ENCODE measurements at places on chromosomes 1 and 21.
A peak's percentile ranks its signal among the peaks of the same experiment; 100 is the strongest.

GRCh38 chr1:198054510-198054909 lies 102.3 kb upstream of the NEK7 start:
- H3K27me3 ChIP-seq: no peaks in the 10 kb centered on the region
- no peaks in the 10 kb centered on the region for H3K4me1 ChIP-seq
- H3K27ac ChIP-seq: no peak overlapping the region
- DNase-seq: no peak
- H3K36me3 ChIP-seq: no peaks in the 10 kb centered on the region

- H3K36me3 ChIP-seq: no peaks in the 10 kb centered on the region
- DNase-seq: no peak
- no peak overlapping the region for H3K4me3 ChIP-seq
- H3K4me1 ChIP-seq: peaks cover 22% of the 10 kb centered on the region
- peaks cover 15% of the 10 kb centered on the region for H3K27me3 ChIP-seq
- no peak overlapping the region for H3K27ac ChIP-seq
These were observed 3.5 kb upstream of the TTC22 start for GRCh38 chr1:54804471-54805132.

DNA sequence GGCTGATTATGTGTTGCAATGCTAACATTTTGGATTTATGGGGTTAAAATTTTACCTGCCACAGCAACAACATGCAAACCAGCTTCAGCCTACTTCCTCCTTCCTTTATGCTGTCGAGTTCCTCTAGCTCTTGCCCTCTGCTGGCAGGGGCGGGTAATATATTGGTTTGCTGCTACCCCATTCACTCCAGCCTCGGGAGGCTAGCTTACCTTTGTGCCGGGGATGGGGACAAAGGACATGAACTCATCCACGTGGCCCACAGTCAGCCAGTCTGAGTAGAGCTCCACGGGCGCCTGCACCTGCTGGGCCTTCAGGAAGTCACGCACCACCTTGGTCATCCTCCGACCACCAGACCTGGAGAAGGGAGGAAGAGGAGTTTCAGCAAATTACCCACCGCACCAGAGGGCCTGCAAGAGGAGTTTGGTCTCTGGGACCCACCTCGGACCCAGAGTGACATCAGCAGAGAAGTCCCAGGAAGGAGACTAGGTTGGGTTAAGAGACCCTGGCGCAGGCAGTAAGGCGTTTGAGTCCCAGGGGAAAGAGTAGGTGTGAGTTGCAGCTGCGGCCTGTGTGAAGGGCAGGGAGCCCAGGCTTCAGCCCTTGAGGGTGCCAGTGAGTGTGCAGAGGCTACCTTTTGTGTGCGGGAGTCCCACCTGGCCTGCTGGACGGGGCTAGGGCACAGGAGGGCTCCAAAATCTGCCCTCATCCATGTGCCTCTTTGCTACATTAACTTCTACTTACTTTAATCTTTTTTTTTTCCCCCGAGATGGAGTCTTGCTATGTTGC lies 21.8 kb upstream of the SDHB start:
- no peak overlapping the region for H3K27ac ChIP-seq
- H3K27me3 ChIP-seq: no peaks in the 10 kb centered on the region
- H3K4me3 ChIP-seq: no peak overlapping the region
- no peaks in the 10 kb centered on the region for H3K36me3 ChIP-seq

DNA sequence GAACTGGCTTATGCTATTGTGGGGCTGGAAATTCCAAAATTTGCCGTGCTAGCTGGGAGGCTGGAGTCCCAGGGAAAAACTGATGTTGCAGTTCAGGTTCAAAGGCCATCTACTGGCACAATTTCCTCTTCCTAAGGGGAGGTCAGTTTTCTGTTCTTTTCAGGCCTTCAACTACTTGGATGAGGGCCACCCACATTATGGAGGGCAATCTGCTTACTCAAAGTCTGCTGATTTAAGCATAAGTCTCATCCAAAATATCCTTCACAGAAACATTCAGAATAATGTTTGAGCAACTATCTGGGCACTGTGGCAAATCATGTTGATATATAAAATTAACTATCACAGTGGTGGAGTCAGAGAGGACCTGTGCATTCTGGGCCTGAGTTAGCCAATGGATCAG lies 21.2 kb upstream of the PTGFR start:
- no peaks in the 10 kb centered on the region for H3K36me3 ChIP-seq
- no peak overlapping the region for H3K27ac ChIP-seq
- H3K4me3 ChIP-seq: no peak overlapping the region
- no peaks in the 10 kb centered on the region for H3K27me3 ChIP-seq
- no peak for DNase-seq

DNA sequence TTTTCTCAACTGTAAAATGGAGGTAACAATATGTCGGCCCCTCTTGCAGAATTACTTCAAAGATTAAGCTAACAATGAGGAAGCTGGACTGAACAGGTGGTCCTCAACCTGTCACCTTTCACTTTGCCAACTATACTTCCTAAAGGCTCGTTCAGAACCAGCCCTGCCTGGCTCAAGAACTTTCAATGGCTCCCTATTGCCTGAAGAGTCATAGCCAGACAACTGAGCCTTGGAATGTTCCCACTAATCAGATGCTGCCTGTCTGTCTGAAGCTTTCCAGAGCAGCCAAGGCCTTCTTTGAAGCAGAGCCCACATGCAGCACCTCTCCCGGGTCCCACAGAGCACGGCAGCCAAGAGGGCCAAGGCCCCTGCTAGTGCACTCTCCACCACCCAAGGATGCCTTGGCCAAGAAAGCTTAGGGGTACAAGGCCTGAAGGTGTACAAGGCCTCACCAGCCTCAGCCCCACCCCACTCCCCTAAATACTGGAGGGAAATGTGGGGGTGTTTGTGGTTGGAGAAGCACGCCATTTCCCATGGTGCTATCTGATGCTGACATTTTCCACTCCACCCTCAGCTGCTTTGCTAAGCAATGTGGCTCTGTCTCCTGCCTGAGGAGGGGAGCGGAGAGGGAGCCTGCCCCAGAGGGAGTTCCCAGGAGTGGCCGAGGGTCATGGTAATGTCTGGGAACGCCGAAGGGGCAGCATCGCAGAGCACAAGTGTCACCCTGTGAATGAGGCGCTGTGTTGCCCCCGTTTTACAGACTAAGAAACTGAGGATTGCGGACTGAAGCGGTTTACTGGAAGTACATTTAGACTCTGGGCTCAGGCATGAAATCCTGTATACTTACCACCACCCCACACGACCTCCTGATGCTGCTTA lies 8.2 kb upstream of the LAPTM5 start:
- no peak overlapping the region for H3K4me3 ChIP-seq
- no peaks in the 10 kb centered on the region for H3K27me3 ChIP-seq
- H3K27ac ChIP-seq: no peak overlapping the region
- no peaks in the 10 kb centered on the region for H3K4me1 ChIP-seq

DNA sequence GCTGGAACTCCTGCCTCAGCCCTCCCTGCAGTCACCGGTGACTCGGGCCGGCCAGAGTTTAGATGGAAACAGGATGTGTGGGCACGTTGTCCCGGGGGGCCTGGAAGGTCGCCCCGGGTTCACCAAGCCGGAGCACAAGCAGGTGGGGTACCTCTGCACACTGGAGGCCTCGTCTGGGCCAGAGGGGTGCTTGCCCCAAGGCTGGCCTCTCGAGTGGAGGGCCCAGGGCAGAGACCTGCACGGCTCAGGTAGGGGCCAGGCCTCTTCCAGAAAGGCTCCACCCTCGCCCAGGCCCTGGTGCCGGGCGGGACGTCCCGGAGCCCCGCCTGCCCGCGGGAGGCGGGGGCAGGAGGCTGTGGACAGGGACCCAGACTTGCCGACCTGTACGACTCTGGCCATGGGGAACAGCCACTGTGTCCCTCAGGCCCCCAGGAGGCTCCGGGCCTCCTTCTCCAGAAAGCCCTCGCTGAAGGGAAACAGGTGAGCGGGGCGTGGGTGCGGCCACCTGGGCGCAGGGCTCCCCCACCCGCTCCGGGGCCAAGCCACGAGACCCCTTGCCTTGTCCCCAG lies at the start of gene PLEKHN1:
TSS of gene PLEKHN1 (plus strand) at position 348 of the 569 bp plus-strand sequence. CDS start at position 398, 50 bp downstream.
- peak within 1 kb of the TSS; percentile 81 for H3K4me3 ChIP-seq
- DNase-seq: no peak
- peaks cover 6% of the 10 kb centered on the region for H3K36me3 ChIP-seq
- H3K4me1 ChIP-seq: peaks cover 20% of the 10 kb centered on the region

- H3K27me3 ChIP-seq: peaks cover under 1% of the 10 kb centered on the region
- no peaks in the 10 kb centered on the region for H3K36me3 ChIP-seq
- H3K27ac ChIP-seq: no peak overlapping the region
- H3K4me3 ChIP-seq: no peak overlapping the region
- DNase-seq: no peak
These were observed 171.4 kb downstream of the CAMTA1 start for GRCh38 chr1:6956488-6957159.

DNA sequence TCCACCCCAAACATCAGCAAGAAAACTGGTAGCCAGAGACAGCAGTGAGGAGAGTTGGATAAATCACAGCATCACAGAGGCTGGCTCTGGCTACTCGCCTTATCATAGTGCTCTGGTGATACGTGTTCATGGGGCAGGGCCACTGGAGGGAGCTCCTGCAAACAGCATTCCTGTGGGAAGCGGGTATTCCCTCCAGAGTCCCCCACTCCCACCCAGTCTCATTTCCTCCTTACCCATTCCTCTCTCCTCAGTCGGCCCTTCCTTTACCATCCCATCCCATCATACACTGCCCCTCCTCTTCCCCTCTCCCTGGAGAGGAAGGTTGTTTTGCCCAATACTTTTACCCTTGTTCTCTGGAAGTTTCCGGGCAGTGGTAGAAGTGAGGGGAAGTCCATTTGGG lies 7.1 kb downstream of the NHLH2 start:
- no peaks in the 10 kb centered on the region for H3K36me3 ChIP-seq
- H3K4me3 ChIP-seq: no peak overlapping the region
- H3K27ac ChIP-seq: no peak overlapping the region
- H3K4me1 ChIP-seq: peaks cover 20% of the 10 kb centered on the region
- H3K27me3 ChIP-seq: peaks cover 50% of the 10 kb centered on the region

Data from lower lobe of right lung (tissue), 2 donors.